ENCODE measurements at places on chromosomes 3 and 15.
A peak's percentile ranks its signal among the peaks of the same experiment; 100 is the strongest.

GRCh38 chr3:124773351-124774326 is 43.4 kb downstream of the UMPS start:
- DNase-seq: no peak

DNA sequence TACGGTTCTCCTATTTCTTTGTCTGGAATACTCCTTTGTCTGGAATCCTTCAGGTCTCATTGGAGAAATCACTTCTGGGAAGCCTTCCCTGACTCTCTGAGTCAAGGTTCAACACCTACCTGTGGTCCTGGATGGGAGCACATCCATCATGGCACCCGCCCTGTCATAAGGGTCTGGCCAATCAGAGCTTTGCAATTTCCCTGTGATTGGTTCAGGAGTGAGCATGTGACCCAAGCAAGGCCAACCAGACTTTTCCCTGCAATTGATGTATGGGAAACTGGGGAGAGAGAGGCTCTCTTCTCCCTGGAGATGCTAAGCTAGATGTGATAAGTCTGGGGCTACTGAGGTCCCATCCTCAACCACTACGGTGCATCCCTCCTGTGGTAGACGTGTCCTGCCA is 8.1 kb downstream of the FAM3D start:
- DNase-seq: no peak

DNA sequence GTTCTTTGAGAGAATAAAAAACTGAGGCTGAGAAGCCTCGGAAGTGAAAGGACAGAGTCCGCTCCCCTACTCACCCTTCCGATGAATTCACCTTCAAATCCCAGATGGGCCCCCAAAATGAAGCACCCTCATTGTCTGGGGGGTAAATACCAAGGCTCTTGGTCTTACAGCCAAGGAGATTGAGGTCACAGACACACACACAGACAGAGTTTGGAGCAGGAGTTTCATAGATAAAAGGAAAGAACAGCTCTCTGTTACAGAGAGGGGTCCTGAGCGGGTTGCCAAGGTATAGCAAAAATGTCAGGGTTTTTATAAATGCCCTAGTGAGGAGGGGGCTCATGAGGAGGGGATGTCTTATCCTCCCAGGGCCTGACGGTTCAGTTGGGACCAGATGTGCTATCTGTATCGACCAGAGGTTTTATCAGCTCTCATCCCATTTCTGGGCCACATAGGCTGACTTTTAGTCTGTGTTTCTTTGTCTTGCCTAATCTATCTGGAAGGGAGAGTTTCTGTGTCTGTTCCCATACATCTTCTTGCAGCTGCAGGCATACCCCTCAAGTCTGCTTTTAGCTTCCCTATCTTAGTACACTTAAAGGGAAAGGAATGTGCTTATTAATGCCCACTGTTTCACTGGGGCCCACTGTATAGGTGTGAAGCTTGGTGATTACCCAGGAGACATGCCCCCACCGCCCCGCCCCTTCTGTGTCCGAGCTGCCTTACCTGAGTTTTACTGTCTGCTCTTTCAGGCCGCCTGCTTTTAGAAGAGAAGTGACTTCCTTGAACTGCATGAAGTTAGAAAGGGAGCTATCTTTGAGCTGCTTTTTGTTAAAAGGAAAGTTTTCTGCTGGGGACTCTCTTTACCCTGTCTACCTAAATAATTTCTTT is 66.8 kb upstream of the ATP11B start:
- no peak for DNase-seq

DNA sequence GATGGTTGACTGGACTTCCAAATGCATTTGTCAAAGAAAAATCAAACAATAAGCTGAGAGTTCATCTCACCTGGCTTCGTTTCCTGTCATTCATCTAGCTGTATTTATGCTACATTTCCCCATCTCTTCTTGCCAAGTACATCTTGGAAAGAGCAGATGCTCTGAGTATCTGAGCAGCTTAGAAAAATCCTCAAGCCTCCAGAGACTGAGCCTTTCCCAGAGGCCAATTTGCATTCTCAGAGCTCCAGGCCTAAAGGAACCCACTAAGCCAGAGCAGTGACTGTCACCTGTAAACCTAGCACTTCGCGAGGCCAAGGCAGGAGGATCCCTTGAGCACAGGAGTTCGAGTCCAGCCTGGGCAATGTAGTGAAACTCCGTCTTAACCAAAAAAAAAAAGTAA is 100.5 kb downstream of the XXYLT1 start:
- DNase-seq: no peak

DNA sequence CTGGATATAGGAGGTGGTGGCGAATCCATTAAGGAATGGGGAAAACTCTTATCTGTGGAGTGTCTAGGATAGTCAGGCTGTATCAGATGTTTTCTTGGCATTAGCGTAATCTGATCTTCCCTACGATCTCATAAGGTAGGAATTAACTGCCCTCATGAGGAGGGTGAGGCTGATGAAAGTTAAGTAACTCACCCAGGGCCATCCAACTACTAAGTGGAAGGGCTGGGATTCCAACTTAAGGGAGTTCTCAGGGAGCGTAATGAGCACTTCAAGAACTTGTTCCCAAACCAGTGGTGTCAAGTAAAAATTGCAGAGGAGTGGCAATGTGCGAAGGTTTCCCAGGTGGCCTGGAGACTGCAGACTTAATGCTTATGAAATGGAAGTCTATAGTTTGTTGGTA is 55.9 kb upstream of the OSBPL11 start:
- DNase-seq: no peak

DNA sequence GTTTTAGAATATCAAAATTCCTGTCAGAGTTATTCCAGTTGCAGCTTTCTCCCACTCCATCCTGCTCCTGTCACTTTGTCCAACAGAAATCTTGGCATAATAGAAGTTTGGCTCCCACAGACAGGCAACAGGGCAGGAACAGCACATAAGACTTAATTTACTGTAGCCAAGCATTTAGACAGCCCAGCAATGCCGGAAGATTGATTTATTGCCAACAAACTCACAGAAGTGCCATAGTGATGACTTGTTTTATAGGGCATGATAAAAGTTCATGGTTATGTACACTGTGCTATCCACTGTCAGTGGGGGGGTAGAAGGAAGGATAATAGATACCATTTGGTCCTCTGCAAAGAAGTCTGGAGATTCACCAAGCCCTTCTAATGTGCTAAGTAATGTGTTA is 98.3 kb upstream of the CBLB start:
- DNase-seq: no peak

DNA sequence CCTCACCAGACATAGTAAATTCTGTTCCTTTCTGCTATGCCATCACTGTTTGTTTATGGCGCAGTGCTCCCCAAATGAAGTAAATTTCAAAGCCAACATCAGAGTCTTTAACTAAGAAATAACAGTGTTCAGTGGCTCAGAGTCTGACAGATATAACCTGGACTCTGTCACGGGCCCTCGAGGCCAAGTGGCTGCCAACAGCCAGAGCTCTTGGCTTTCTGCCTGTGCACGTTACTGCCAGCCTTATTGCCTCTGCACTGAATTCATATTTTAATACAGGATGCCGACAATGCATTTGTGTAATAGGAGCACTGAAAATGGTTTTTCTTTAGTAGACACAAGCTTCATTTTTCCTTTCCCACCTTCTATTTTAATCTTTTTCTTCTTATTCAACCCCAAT is 219.9 kb downstream of the NLGN1 start:
- DNase-seq: no peak

DNA sequence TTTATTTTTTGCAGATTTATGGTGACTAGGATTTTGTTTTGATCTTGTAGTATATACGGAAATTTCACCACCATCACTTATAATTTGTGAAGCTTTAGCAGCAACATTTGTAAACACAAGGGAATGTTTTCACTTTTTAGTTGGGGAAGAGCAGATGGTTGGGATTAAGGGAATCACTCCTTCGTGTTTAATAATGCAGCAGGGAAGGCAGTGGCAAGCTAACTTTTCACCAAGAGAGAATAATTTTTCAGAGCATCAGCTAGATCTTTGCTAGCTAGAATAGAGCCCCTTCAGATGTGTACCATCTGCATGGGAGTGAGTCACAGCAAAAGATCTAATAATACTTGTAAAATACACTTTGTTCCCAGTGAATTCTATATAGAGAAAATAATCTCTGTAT is 632.7 kb downstream of the CADM2 start:
- no peak for DNase-seq

DNA sequence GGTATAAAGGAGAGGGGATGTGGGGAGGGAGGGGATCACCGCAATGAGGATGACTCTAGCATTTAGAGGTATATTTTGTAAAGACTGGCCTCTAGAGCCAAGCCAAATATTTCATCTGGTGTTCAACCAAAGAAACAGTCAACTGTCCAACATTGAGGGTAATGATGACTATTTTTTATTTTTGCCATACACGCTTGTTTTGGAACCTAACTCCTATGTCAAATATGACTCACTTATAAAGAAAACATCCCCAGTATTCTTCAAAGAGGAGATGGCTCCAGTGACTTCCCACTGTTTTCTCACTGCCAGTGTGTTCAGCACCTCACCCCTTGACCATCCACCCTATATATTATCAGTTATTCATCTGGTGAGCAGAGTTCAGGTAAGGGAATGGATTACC is 77.3 kb downstream of the WNT5A start:
- DNase-seq: no peak

- no peak for DNase-seq
These were observed 32.0 kb upstream of the MBNL1 start for GRCh38 chr3:152236716-152237115.

DNA sequence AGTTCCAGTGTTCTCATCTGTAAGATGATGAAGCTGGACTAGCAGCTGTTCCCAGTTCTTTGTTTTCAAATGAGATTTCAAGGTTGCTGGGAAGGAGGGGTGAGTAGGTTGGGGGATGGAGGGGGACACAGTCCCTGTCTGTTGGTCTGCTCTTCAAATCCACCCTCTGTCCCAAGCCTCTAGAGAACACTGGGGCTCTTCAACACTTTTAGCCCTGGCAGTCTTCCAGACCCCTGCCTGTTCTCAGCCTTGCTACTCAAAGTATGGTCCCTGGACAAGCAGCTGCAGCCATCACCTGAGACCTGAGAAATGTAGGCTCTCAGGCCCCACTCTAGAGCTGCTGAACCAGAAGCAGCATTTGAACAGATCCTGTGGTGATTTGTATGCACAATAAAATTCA is 41.3 kb downstream of the NEK11 start:
- no peak for DNase-seq

GRCh38 chr15:66647358-66647757 is 54.7 kb upstream of the SMAD6 start:
- DNase-seq: no peak

GRCh38 chr3:196117809-196118208 is 35.9 kb upstream of the TFRC start:
- no peak for DNase-seq

DNA sequence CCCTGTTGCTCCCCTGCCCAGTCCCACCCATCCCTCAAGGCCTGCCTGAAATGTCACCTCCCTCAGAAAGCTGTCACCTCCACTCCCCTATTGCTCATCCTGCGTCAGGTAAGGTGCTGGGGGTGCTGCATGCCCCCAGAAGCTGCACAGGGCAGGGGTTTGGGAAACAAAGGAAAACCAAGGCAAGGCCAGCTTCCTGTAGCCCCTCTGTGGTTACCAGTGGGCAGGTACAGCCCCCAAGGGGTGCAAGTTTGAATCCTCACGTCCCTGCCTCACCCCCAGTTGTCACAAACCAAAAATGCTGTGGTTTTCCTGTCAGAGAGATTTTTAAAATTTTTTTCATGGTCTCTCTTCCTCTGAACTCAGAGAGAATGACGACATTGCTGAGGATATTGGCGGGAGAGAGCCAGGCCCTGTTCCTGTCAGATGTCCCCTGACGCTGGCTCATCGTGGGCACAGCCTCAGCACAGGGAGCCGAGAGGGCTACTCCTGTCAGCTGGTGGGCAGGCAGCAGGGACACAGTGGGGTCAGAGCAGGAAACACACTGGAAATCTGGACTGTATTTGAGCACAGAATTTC is 27.0 kb downstream of the PSTPIP1 start:
- DNase-seq: no peak

GRCh38 chr3:16224325-16224724 is 40.4 kb downstream of the DPH3 start:
- no peak for DNase-seq

- no peak for DNase-seq
These were observed 166.9 kb upstream of the ROBO2 start for GRCh38 chr3:76872999-76873398.

- DNase-seq: no peak
These were observed 62.9 kb downstream of the SLC28A2 start for GRCh38 chr15:45314960-45315359.

- DNase-seq: no peak
These were observed 1.4 kb downstream of the ST6GAL1 start for GRCh38 chr3:186931532-186932280.

- DNase-seq: no peak
These were observed 410.2 kb downstream of the GAP43 start for GRCh38 chr3:116033516-116033915.

DNA sequence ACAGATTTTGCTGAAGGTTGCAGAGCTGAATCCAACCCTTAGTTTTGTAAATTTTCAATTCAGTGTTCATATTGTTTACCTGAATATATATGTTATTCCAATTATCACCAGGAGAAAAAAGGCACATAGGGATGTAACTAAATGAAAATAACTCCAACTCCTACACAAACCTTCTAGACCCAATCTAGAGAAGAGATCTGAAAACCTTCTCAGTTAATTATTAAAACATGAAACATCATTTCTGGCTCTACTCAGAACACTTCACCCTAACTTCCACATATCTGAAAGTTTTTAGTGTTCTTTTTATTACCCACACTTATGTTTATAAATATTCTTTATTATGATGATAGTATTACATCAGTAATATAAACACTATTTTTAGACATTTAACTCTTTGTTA is 76.6 kb downstream of the LRRFIP2 start:
- DNase-seq: no peak

DNA sequence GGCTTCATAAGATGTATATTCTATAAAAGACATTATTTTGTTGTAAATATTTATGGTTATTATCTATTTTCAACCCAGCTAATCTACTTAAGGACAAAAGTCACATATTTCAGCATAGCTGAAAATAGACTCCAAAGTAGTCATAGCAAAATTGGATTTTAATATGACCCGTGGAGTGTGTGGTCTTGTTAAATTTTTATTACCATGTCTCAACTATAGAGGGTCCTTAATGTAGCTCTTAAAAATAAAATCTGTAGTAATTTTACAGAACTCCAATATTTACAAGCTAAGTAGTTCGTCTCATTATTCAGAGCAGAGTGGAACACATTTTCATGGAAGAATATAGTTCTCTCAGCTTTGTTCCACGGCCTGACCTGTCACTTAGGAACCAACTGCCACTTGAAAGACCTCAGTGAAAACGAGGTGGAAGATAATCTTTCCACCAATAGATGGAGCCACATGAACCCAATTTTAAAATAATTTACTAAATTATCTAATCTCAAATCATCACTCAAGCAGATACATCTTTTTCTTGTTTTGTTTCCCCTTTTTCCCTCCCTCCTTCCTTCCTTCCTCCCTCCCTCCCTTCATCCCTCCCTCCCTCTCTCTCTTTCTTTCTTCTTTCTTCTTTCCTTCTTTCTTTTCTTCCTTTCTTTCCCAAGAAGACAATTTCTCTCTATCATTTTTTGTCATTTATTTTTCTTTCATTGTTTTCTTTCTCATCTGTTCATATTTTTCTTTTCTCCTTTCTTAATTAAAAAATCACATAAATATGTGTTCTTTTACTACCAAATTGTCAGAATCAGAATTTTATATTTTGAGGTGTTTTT is 97.2 kb downstream of the CLDN1 start:
- DNase-seq: peak; percentile 38

Measured in DMS153 (cell line).